ENCODE measurements at places on chromosomes 6 and 20.

- DNase-seq, result no peak
Measured at GRCh38 chr6:41914343-41914742, 6.6 kb downstream of the MED20 start.

- DNase-seq, result no peak
Measured at GRCh38 chr6:119829006-119829405, 479.4 kb upstream of the MAN1A1 start.

DNA sequence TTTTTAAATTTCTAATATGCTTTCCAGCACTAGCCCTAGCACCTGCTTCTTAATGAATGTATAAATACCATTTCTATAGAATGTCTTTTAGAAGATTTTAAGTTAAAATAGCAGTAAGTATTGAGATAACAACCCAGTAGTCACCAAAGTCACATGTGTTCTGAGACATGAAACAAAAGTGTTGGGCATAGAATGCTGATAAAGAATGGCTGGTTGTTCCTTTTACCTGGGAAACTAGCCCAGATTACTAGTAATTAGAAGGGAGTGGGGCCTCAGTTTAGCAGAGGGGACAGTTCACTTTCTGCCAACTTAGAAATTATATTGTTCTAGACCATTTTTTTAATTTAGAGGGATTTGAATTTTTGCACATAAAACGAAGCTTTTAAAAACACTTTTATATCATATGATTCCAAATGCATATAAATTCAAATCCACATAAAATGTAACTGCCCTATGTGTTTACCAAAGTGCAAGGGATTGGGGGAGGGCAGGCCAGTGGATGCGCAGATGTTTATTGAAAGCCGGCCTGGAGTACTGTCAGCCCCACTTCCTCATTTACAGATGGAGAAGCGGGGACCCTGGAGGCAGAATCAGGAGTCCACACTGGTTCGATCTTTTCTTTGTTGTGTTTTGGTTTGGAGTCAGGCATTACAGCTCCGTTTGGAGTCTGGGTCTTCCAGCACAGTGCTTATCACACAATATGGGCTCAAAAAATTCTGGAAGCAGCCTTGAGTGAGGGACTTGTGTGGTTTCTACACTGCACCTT lies 139.8 kb downstream of the ZDHHC14 start:
- no peak for DNase-seq

GRCh38 chr20:23857962-23858595 lies 21.5 kb downstream of the CST5 start:
- DNase-seq, result no peak

- DNase-seq, result no peak
Measured at GRCh38 chr20:24483435-24484080, 14.1 kb downstream of the SYNDIG1 start.

DNA sequence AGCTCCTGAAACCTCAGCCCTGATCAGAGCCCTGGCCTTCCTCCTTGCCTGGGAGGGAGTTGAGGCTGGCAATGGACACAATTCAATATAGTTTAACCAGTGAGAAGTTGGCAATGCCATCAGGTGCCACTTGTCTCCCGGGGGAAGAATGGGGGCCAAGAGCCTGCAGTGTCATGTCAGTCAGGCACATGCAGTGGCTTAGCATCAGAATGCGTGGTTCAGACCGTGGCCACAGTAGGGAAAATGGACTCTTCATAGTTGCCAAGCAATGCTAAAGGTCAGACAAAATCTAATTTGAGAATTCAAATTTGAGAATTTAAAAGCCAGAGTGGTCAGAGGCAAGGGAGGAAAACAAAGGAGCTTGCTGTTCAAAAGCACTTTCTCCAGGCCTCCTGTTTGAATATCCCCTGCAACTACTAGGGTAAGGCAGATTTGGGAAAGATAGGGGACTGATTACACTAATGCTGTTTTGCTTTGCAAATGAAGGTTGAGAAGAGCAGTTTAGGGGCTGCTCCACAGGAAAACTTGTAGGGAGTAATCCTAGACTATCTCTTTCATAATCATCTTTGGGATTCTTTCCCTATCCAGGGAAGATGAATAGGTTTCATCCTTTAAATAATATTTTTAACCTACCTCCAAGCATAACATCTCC lies 33.1 kb upstream of the CLIC5 start:
- no peak for DNase-seq

GRCh38 chr6:135358985-135359384 lies 138.6 kb downstream of the AHI1 start:
- DNase-seq, result no peak

All from urothelium cell line (cell line).